Glomerular endothelial cell (primary cell): ENCODE measurements at places on chromosomes 16 and 17. TPM values are rescaled to one million over a fixed set of nuclear protein-coding genes. Genes with fewer than 3 reads are reported as not detected.

- DNase-seq = no peak
Measured at GRCh38 chr17:21297597-21297996, 13.1 kb downstream of the MAP2K3 start.

The CBX8 gene
- 2.1 and 4.2 TPM in 2 replicates for total RNA-seq

GRCh38 chr17:68172461-68172954, 75.3 kb upstream of the AMZ2 start:
- DNase-seq = peak; percentile 18

DNA sequence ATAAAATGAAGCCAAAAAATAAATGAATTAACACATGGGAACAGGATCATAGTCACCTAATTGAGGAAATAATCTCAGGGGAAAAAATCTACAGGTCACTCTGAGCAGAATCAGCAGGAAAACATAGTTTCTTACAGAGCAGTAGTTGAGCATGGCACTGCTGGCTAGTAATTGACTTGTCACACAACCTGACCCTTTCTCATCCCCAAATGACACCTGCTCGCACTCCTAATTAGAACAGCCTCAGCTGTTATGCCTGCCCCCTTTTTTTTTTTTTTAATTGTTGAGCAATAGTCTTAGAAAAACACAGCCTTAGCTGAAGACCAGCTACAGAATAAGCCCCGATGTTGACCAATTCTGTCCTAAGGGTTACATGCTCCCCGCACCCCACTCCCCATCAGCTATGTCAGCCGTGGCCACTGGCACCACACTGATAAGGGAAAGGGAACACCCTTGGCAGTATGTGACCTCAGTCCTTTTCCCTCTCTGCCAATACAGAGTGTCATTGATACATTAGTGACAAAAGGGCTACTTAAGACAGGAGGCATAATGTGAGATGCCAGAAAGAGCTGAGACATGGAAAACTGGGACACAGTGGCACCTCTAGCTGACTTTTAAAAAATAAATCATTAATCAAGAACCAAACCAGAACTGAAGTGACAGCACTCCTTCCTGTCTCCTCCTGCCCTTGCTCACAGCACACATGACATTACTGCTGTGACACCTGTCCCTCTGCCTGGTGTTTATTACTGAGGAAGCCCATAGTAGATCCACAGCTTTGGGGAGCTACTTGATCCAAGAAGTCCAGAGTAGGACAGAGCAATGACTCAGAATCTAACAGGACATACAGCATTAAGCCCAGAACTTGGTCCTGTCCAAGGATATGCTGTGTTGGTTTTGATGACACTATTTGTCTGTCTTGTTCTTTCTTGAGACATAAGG, 41.7 kb downstream of the WDR59 start:
- no peak for DNase-seq

DNA sequence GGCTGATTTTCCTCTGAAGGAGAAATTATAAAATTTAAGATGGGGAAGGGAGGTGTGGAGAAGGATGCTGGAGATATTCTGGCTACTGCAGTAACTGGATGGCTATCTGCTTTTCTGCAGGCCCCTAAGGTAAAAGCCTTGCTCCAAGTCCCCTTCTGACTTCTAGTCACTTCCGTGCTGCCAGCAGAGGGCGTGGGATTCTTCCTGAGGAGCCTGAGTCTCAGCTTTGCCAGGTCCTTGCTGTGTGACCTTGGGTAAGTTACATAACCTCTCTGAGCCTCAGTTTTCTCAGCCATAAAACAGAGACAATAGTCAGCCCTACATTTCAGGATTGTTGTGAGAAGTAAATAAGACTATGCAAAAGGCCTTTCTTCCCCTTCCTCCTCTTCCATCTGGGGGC, 24.3 kb upstream of the TMEM220 start:
- no peak for DNase-seq

The SPATA32 gene
- total RNA-seq = not detected in 2 replicates

The PRAC1 gene
- total RNA-seq = not detected in 2 replicates

- no peak for DNase-seq
Measured at GRCh38 chr17:51590071-51590656, 329.8 kb downstream of the UTP18 start.

DNA sequence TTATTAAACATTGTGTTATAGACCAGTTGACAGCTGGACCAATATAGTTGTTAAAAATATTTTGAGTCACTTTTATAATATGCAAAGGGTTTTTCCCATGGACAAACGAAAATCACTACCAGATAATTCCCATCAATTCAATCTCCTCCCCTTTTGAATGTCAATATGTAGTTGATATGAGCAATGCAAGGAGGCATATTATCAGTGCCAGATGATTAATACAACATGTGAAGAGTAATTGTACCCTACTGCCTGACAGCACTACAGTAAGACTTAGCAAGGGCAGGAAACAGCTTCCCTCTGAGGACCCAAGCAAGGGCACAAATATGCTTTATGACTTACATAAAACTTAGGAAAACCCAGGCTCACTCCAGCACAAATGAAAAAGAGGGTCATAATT, 17.3 kb downstream of the KANSL1 start:
- no peak for DNase-seq

The WDR45B gene
- 78.3 and 94.4 TPM in 2 replicates for total RNA-seq

DNA sequence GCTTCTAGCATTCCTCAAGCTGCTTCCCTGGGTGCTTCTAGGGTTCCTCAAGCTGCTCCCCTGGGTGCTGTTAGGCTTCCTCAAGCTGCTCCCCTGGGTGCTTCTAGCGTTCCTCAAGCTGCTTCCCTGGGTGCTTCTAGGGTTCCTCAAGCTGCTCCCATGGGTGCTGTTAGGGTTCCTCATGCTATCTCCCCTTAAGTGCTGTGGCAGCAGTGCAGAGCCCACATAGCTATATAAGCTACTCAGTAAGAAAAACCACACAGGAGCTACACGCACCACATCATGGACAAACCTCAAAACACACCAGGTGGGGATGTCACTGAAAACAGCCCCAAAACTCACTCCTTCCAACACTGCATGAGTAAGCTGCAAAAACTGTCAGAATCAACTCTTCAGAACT, 35.2 kb downstream of the ANKRD11 start:
- DNase-seq = no peak

DNA sequence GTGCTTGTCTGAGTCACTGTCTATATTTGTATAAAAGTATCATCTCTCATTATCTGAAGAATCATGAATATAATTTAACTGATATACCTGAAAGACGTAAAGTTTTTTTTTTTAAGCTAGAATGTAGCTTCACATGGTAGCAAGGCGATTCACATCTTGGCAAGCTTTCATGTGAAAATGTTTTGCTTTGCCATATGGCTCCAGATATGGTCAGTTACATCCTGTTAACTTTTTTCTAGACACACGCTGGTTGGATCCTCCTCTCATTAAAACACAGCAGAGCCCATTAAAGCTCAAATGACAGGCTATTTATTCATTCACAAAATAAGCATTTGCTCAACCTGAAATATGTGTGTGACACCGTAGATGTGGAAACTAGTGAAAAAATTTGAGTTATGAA, 412.8 kb downstream of the KIF2B start:
- no peak for DNase-seq
